Stimulated activated CD8-positive, alpha-beta memory T cell treated with anti-CD3 and anti-CD28 coated beads, Interleukin-4, amount 100 ng/mL, for 1 hour (primary cell): ENCODE measurements at places on chromosomes 5 and 9.

DNA sequence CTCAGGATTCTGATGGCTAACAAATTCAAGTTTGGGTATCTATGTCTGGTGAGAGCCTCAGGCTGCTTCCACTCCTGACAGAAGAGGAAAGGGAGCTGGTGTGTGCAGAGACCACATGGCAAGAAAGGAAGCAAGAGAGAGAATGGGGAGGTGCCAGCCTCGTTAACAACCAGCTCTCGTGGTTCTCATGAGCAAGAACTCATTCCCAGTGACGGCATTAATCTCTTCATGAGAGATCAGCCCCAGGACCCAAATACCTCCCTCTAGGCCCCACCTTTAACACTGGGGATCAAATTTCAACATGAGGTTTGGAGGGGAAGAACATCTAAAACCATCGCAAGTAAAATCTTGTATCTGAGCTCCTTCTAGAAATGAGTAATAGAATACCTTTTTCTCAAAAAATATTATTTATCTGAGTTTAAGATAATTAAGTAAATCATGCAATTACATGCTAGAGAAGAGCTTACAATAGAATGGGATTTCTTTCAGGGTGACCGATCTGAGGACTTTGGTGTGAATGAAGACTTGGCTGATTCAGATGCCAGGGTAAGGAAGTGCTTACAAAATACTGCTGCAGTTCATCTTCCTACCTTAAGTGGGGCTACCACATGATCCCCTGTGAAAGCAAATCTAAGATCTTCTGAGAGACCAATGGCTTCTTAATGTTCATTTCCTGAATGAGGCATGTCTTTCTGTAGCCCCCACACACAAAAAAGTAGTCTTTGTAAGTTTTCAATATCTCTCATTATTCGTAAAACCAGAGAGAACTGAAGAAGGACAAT, 11.5 kb downstream of the ANXA1 start:
- no peak for DNase-seq

GRCh38 chr9:93984860-93985259, 29.7 kb upstream of the BARX1 start:
- DNase-seq, result no peak

GRCh38 chr5:177276886-177277285, 26.6 kb downstream of the RAB24 start:
- no peak for DNase-seq

DNA sequence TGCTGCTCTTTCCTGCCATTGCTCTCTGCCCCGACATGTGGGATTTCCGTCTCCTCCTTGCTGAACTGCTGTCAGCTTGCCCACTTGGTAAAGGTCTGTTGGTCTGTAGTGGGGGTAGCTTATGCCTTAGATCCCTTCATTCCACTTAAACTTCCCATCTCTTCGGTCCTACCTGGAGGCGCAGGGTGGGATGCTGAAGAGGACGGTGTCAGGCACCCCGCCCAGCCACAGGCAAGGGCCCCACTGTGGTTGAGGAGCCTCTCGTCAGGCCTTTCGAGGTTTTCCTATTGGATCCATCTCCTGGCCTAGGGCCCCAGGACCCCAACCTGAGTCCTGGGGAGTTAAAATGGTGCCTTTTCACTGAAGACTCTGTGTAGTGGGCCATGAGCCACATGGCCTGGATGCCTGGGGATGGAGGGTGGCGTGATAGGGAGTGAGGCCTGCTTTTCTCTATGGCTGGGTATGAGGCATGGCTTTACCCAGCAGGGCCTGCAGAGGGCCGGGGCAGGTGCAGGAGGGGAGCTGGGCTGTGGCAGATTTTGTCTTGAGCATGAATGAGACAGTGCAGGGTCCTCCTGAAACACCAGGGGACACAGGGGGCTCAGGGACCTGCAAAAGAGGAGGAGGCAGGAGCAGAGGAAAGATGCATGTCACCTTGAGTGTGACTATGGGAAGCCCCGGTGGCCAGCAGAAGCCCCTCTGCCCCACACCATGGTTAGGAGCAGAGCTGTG, 25.8 kb upstream of the RNF130 start:
- no peak for DNase-seq

GRCh38 chr5:174552428-174552827, 172.0 kb upstream of the MSX2 start:
- DNase-seq, result no peak

DNA sequence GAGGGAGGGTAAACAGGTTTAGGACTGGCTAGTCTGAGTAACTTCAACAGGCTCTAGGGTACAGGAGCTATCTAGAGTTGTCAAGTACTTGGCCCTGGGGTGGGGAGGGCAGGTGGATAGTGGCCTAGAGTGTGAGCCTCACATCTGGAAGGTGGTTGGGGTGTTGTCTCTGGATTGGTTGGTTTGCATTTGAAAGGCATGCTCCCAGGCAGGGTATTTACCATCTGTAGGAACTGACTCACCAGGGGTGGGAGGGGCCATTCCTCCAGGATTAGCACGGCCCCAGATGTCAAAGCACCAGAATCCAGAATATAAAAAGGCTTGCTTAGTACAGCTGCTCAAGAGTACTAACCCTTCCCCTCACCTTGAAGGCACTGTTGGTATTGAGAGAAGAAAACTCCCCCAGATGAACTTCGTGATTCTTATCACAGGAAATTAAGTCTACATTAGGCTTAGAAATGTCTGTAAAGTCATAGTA, 193.3 kb downstream of the NTRK2 start:
- no peak for DNase-seq

DNA sequence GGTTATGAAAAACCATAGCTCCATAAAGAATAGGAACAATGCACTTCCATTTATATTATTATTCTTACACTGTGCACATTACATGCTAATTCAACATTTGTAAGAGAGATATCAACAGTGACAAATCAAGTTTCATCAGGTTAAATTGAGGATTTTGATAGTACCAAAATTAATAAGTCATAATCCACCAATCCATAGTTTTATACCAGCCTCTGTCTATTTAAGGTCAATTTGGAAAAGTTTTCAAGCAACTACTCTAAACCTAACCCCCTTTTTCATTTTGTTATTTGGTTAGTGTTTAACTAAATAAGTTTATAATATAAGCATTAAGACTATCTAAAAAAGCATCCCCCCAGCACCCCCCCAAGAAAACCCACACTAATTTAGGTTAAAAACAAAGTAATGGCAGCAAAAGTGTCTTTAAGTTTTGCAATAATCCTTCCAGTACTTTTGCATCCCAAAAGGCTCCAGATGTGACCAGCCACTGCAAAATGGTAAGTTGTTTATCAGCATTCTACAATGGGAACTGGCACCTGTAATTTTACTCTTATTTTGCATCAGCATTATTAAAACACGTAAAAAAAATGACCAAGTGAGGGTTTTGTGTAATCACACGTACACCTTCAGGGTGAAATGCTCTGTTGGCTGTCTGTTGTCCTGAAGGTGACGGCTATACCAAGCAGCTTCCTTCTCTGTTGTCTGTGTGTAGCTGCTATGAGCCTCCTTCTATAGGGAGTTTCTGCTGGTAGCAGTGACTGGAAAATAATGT, 36.8 kb upstream of the SSBP2 start:
- DNase-seq, result no peak

DNA sequence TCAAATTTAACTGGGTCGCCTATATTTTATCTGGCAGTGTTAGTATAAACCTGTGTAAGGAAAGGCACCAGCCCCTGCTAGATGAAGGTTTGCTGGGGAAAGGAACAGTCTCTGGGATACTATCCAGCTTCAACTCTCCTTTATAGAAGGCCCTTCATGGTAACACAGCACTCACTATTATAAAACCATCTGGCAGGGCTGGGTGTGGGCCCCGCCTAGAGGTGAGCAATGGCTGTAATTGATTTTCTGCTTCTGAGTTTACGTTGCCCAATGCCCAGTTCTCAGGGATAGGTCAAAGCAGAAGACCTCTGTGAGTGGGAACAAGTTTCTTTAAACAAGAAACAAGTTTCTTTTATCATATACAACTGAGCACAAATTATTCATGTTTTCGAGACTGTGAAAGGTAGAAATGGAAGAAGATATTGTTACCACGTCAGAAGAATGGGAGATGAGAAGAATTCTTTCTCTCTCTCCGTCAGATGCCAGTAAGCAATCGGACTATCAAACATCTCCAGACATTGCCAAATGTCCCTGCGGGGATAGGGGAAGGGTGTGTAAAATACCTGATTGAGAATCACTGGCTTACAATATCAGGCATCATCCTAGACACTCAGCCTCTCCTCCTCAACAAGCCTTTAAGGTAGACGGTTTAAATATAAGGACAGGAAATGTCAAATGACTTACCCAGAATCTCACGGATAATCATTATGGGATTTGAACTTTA, 205.9 kb downstream of the PDZD2 start:
- DNase-seq, result no peak

DNA sequence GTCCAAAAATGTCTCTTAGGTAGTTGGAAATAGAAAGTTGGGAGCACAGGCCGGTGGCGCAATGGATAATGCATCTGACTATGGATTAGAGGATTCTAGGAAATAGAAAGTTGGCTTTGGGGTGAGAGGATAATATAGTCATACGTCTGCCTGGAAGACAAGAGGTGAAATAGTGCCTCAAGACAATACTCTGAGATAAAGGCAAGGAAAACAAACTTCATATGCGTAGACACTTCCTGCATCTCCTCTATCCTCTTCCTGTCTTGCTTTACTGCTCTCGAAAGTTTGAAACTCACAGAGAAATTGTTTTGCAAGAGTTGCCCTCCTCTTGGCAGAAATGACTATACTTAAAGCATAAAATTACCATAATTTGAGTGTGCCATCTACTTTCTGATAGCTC, 153.2 kb upstream of the FBXL7 start:
- no peak for DNase-seq

DNA sequence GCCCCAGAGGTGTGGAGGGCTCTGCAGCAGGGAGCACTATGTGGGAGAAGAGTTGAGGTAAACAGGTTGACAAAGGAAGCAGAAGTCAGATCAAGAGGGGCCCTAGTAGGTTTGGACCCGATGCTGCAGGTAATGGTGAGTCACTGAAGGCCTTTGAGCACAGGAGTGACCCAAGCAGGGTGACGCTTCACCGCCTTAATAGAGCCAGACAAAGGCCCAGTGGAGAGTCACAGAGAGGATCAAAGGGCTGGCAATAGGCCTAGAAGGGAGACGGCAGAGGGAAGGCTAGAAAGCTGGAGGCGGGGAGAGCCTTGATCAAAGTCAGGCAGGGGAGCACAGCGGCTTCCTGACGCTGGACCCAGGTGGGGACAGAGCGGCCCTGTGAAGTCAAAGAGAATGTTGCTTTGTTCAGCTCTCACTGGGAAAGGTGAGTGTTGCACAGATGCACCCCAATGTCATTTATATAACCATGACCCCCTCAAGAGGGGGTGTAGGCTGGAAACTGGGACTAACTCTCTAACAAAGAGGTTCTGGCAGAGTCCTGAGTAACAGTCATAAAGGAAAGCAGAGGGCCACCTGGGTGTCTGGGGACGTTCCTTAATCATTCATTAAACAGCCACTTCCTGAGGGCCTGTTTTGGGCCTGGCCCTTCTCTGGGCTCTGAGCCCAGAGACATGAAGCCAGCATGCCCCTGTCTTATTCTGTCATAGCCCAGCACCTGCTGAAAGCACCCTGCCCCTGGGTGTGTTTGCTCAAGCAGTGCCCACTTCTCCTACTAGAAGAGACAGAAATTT, 9.8 kb upstream of the CPLX2 start:
- no peak for DNase-seq

GRCh38 chr5:4781299-4781698, 358.8 kb upstream of the ADAMTS16 start:
- DNase-seq, result no peak

- DNase-seq, result no peak
These were observed 47.8 kb upstream of the INSYN2B start for GRCh38 chr5:170028124-170028523.

DNA sequence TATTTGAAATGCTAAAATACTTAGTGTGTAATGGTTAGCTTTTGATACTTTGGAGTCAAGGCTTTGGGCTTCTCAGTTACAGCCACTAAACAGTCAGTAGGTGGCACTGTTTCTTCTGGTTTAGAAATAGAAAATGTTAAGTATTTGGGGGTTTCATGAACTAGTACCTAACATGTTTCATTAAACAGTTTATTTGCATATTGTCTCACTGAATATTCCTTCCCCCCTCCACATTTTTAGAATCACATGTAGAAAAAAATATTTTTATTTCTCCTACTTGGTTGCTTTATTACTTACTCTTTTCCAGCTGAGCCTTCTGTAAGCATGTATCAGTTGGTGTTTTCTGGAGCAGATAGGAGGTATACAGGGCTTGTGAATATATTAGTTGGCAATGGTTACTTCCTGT, 48.0 kb downstream of the IPO11 start:
- DNase-seq, result no peak

- no peak for DNase-seq
These were observed 1.0 kb downstream of the NIPSNAP3A start for GRCh38 chr9:104748359-104749031.

DNA sequence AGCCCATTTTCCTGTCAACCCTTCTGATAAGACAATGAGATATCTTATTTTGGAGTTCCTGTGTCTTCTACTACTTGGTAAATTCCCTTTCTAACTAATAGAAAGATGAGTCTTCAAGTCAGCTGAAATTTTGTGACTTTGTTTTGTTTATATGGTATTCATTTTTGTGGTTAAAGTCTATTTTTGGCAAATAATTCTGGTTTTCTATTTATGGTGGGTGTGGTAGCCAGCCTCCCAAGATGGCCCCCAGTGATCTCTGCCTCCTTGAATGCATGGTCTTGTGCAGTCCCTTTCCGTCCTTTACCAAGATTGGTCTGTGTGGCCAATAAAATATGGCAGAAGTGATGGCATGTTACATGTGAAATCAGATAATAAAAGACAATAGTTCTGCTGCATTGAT, 91.5 kb downstream of the NR3C1 start:
- DNase-seq, result no peak

- no peak for DNase-seq
These were observed 102.1 kb upstream of the DMRT1 start for GRCh38 chr9:739362-739761.

DNA sequence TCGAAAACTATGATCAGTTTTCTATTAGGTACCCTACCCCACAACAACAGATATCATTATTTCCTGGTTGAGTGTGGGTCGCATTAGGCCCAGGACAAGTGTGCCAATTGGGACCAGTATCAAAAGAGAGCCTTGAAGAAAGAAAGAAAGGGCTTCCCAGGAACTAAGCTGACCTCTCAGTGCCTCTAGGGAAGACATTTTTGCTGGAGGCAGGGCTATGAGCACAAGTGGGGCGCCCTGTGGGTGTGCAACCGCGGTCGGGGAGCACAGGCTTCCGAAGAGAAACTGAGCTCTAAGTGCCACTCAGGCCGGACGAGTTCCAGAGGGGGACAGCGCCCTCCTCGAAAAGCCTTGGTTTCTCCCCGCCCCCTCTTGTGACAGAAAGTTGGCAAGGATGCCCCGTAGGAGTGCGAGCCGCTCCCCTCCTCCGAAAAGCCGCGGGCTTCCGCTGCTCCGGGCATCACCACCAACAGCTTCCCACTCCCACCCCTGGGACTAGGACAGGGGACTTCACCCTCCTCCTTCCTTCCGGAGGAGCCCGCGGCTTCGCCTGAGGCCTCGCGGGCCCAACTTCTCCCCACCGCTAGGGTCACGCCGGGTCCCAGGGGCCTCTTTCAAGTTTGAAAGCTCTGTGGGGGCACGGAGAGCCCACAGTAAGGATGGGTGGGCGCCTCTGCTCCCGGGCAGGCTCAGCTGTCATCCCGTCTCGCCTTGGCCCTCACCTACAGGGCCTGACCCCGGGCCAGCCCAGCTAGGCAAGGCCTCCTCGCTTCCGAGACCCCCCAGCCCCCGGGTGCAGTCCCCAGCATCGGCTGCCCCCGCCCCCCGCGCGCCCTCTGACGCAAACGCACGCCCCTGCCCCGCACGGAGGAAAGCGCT, 2.0 kb downstream of the NR2F1-AS1 start:
- DNase-seq, result no peak

- DNase-seq, result no peak
These were observed 216.2 kb upstream of the IER5L start for GRCh38 chr9:129394061-129394885.
